G401 (cell line): ENCODE measurements at places on chromosomes 4 and X. TPM values are rescaled to one million over a fixed set of nuclear protein-coding genes. Genes with fewer than 3 reads are reported as not detected.

- no peak for DNase-seq
Observed at GRCh38 chr4:85132570-85132969, 166.1 kb upstream of the WDFY3 start.

DNA sequence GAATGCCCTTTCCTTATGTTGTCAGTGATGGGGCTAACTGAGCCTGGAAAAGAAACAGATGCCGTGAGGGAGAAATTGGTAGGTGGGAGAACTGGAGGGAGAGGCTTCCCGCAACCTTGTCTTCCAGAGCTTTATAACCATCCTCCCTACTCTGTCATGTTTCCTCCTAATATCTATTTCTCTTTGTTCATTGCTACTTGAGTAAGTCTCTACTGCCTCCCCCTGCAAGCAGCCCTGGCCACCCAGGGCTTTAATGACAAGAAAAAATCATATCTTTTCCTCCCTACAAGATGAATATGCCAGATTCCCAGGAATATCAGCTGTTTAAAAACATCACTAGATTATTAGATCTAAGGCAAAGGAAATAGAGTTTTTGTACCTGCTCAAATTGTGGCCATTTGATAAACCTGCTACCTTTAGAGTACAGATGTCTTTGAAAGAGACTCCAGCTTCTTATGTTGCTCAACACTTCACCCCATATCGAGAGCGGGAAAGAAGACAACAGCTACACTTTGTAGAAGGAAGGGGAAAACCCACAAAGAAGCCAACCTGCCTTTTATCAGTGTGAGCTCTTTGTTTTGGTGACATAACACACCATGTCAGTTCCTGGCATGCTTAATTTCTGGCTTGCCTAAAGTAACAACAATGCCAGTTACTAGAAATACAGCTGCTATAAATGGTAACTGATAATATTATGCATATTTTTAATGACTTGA is 186.6 kb upstream of the LEF1 start:
- DNase-seq = no peak

- DNase-seq = no peak
Observed at GRCh38 chr4:28007693-28008092, 1147.1 kb downstream of the STIM2 start.

Gene IL15
- not detected in 2 replicates for total RNA-seq
